ENCODE measurements at places on chromosomes 1 and 21. TPM values are rescaled to one million over a fixed set of nuclear protein-coding genes. Genes with fewer than 3 reads are reported as not detected.

EFNA3 gene
- 1.9 TPM for total RNA-seq

EDARADD gene
- total RNA-seq, result not detected

GPR37L1 gene
- total RNA-seq, result not detected

MRPS15 gene
- total RNA-seq, result 87.2 TPM

IRF6 gene
- 20.8 TPM for total RNA-seq

FGGY gene
- 8.6 TPM for total RNA-seq

PRAMEF6 gene
- total RNA-seq, result not detected

EDN2 gene
- not detected for total RNA-seq

CD160 gene
- total RNA-seq, result not detected

CORT gene
- total RNA-seq, result 0.50 TPM

KIRREL1 gene
- 39.6 TPM for total RNA-seq

SPRR3 gene
- total RNA-seq, result not detected

VASH2 gene
- 0.14 TPM for total RNA-seq

CCDC190 gene
- total RNA-seq, result 2.3 TPM

TPTE gene
- not detected for total RNA-seq

C1orf94 gene
- not detected for total RNA-seq

GBP3 gene
- 30.6 TPM for total RNA-seq

ANKRD34A gene
- total RNA-seq, result 0.13 TPM

WNT4 gene
- total RNA-seq, result 0.29 TPM

URB2 gene
- total RNA-seq, result 20.4 TPM

DYNLT5 gene
- 0.27 TPM for total RNA-seq

OPTC gene
- not detected for total RNA-seq

ERVH48-1 gene
- not detected for total RNA-seq

CYP4A11 gene
- not detected for total RNA-seq

OR2T10 gene
- total RNA-seq, result not detected

STUM gene
- total RNA-seq, result not detected

LCE1C gene
- total RNA-seq, result not detected

Measured in thoracic aorta endothelial cell (primary cell).